Mesothelial cell of epicardium (in vitro differentiated cells): ENCODE measurements at places on chromosomes 16 and 17. TPM values are rescaled to one million over a fixed set of nuclear protein-coding genes. Genes with fewer than 3 reads are reported as not detected.

DNA sequence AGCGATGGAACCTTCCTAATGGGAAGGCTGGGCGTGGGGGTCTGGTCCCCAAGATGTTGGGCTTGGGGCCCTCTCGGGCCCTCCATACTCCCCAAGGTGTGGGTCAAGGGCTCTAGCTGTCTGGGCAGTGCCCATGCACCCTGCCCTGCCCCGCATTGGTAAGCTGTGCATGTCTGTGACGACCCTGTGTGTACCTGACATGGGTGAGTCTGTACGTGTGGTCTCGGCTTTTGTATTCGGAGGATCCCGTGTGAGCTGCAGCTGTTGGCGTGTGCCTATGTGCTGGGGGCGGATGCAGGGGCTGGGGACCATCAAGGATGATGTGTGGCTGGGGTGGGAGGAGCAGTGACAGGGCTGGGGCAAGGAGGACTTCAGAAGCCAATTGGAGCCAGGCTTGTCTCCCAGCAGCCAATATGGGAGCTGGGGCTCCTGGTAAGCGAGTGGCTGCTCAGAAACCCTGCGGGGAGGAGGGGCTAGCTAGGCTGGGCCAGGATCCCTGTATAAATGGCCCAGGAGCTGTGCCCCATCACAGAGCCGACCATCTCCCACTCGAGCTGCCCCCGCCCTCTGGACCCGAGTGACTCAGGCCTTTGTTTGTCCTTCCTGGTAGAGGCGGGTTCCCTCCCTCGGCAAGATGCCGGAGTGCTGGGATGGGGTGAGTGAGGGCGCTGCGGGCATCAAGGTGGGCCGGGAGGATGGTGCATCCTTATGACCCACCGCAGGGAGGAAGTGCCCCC is at the start of gene NDRG4:
Gene NDRG4, plus strand, starts transcription at position 529 of the 737 bp plus-strand sequence. Its CDS starts 106 bp downstream, at position 635.
- peak; percentile 72 for DNase-seq
- H3K27ac ChIP-seq = no peak within 1 kb of the TSS
- peaks cover 23% of the 10 kb centered on the region for H3K27me3 ChIP-seq
- H3K4me1 ChIP-seq = peaks cover 19% of the 10 kb centered on the region
- no peaks in the 10 kb centered on the region for H3K36me3 ChIP-seq

The SMIM5 gene
- 0.95 to 1.7 TPM (median 1.5 TPM) in 3 replicates for total RNA-seq

DNA sequence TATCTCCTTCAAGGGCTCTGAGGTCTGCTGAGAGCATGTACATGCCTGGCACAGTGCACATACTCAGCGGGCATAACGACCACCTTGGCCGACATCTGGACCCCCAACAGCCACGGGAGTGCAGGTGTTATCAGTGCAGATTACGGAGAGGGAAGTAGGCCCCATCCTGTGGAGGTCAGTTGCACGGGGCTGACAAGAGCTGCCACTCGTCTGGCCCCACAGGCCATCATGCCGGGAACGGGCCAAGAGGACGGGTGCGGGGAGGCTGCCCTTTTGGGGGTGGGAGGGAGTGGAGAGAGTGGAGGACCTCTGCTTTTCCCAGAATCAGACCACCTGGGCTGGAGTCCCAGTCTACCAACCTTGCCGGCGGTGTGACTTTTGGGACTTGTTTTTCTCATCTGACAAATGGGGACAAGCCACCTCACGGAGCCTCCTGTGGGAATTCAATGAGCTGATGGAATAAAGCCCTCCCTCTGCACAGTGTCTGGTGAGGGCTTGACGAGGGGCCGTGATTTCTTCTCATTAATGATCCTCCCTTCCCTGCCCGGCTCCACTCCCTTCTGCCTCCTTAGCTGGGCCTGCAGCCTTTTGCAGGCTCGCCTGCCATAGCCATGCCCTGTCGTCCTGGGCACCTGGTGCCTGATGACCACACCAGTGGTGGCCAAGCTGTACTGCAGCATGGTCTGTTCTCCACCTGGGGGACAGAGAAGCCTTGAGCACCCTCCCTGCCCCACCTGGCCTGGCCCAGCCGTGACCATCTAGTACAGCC is 4.6 kb downstream of the PRSS33 start:
- no peaks in the 10 kb centered on the region for H3K36me3 ChIP-seq
- no peak overlapping the region for H3K27ac ChIP-seq
- peaks cover 5% of the 10 kb centered on the region for H3K27me3 ChIP-seq
- H3K4me3 ChIP-seq = no peak overlapping the region

The P2RX5 gene
- 0.18 to 0.66 TPM (median 0.24 TPM) in 3 replicates for total RNA-seq

The HID1 gene
- total RNA-seq = 50.7 to 56.3 TPM (median 54.2 TPM) in 3 replicates

- H3K36me3 ChIP-seq = peaks cover 2% of the 10 kb centered on the region
- H3K27ac ChIP-seq = no peak overlapping the region
- no peaks in the 10 kb centered on the region for H3K4me1 ChIP-seq
- H3K27me3 ChIP-seq = peaks cover 19% of the 10 kb centered on the region
Observed at GRCh38 chr16:49521734-49522325, 148.2 kb downstream of the C16orf78 start.

The CRHR1 gene
- total RNA-seq = 0.27 to 0.36 TPM (median 0.31 TPM) in 3 replicates

The HBQ1 gene
- 0.60 to 1.1 TPM (median 0.91 TPM) in 3 replicates for total RNA-seq

GRCh38 chr16:68066763-68067162 is 18.4 kb upstream of the NFATC3 start:
- peaks cover 16% of the 10 kb centered on the region for H3K36me3 ChIP-seq
- no peak overlapping the region for H3K4me3 ChIP-seq
- H3K27me3 ChIP-seq = no peaks in the 10 kb centered on the region
- DNase-seq = no peak
- H3K27ac ChIP-seq = no peak overlapping the region

- DNase-seq = no peak
- H3K4me3 ChIP-seq = peak overlapping the region; percentile 72
- peaks cover 1% of the 10 kb centered on the region for H3K36me3 ChIP-seq
- H3K4me1 ChIP-seq = peaks cover 48% of the 10 kb centered on the region
Observed at GRCh38 chr16:48365025-48365600, 20.1 kb downstream of the SIAH1 start.

GRCh38 chr17:54932711-54933110 is 32.1 kb downstream of the TOM1L1 start:
- no peaks in the 10 kb centered on the region for H3K27me3 ChIP-seq
- DNase-seq = no peak
- peaks cover 31% of the 10 kb centered on the region for H3K36me3 ChIP-seq
- H3K4me3 ChIP-seq = no peak overlapping the region
- H3K4me1 ChIP-seq = peaks cover 12% of the 10 kb centered on the region

The MT1G gene
- not detected in 3 replicates for total RNA-seq

The TBC1D26 gene
- 2.8 to 3.8 TPM (median 2.8 TPM) in 3 replicates for total RNA-seq
